Stimulated activated CD8-positive, alpha-beta memory T cell treated with anti-CD3 and anti-CD28 coated beads, Interleukin-7, amount 100 ng/mL, for 1 hour (primary cell): ENCODE measurements at places on chromosomes 1 and 21.

- DNase-seq, result no peak
Observed at GRCh38 chr21:43973634-43973955, 38.5 kb upstream of the TRAPPC10 start.

GRCh38 chr1:193614817-193615216, 428.4 kb upstream of the B3GALT2 start:
- DNase-seq, result no peak

DNA sequence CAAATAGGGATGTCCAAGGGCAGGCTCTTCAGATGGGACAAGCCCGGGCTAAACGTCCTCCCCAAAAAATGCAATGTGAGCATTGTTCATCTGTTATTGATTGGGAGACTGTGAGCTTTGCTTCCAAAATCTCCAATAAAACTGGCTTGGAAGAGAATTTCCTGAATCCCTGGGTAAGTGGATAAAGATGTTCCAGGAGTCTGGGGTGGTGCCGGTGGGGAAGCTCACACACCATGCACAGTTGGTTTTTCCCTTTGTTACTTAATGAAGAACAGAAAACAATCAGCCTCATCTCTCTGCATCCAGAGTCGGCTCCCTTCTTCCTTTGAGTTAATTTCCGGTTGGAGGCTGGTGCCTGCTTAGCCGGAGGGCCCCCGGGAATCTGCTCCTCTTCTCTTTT, 72.1 kb upstream of the ZBTB40 start:
- no peak for DNase-seq

DNA sequence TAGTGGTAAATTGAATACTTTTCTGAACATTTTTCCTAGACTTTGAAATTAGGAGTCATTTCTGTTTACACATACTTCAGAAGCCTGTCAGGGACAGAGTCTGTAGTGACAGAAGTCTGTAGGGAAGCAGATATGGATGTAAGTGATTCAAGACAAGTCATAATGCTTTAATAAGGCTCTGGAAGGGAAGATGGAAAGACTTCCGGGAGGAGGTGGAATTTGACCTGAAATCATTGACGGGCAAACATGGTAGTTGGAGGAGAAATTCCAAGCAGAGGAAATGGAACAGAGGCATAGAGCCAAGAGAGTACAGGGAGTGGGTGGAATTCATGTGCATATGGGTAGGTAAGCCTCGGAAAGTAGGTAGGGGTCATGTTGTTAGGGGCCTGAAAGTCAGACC, 22.5 kb downstream of the CAMTA1 start:
- DNase-seq, result no peak

- DNase-seq, result no peak
Observed at GRCh38 chr1:59229138-59229537, 67.8 kb upstream of the FGGY start.

GRCh38 chr1:209805875-209806760, at the start of gene IRF6:
TSS of gene IRF6 (minus strand) at chr1:209806142. CDS start at chr1:209801413, 4,729 bp downstream.
- peak; percentile 51 for DNase-seq

DNA sequence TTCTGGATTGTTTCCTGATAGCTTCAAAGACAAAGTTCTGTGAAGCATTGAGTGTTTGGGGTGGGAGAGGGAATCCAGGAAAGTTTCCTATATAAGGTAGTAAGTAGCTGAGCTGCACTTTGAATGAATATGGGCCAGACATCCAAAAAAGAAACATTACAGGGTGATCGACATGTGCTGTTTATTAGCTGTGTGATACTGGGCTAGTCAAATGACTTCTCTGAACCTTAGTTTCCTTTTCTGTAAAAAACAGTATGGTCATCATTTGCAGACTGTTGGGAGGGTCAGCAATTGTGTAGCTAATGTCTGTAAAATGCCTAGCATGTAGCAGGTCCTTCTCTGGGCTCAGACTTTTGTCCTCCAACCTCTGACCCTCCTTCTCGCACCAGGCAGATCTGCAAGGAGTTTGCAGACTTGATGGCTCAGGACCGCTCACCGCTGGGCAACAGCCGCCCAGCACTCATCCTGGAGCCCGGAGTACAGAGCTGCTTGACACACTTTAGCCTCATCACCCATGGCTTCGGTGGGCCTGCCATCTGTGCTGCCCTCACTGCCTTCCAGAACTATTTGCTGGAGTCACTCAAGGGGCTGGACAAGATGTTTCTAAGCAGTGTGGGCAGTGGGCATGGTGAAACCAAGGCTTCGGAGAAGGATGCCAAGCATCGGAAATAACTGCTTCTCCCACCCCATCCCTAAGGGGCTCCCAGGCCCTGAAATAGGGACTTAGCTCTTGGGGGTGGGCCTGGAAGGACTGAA, 21.1 kb downstream of the TFAP2E start:
- no peak for DNase-seq

DNA sequence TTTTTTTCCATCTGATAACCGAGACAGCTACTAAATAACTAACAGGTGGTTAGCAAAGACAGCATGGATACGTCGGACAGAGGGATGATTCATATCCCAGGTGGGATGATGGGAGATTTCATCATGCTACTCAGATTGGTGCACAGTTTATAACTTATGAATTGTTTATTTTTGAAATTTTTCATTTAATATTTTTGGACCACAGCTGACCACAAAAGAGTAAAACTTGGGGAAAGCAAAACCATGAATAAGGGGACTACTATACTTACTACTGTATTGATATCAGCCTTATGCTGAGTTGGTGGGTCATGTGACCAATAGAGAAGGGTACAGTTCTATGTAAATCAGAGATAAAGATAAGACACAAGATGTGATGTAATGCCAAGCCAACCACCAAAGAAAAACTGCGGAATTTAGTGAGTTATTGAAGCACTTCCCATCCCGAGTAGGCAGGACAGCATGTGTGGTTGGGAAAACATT, 248.1 kb upstream of the C1orf105 start:
- DNase-seq, result no peak

- DNase-seq, result no peak
Observed at GRCh38 chr1:111746614-111746999, 7.4 kb upstream of the INKA2 start.

DNA sequence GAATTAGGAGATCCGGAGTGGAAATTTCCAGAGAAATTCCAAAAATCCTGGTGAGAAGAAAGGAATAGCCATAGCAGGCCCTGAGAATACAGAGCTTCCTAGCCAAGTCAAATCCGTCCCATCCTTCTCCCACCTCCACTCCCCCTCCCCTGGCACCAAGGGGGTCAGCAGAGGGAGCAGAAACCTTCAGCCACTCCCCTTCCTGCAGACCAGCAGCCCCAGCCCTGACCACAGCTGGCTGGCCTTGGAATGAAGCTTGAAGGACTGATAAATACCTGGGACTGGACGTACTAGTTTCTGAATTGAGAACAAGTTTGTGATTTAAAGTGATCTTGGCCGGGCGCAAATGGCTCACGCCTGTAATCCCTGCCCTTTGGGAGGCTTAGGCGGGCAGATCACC, 13.8 kb upstream of the RIPPLY3 start:
- no peak for DNase-seq

DNA sequence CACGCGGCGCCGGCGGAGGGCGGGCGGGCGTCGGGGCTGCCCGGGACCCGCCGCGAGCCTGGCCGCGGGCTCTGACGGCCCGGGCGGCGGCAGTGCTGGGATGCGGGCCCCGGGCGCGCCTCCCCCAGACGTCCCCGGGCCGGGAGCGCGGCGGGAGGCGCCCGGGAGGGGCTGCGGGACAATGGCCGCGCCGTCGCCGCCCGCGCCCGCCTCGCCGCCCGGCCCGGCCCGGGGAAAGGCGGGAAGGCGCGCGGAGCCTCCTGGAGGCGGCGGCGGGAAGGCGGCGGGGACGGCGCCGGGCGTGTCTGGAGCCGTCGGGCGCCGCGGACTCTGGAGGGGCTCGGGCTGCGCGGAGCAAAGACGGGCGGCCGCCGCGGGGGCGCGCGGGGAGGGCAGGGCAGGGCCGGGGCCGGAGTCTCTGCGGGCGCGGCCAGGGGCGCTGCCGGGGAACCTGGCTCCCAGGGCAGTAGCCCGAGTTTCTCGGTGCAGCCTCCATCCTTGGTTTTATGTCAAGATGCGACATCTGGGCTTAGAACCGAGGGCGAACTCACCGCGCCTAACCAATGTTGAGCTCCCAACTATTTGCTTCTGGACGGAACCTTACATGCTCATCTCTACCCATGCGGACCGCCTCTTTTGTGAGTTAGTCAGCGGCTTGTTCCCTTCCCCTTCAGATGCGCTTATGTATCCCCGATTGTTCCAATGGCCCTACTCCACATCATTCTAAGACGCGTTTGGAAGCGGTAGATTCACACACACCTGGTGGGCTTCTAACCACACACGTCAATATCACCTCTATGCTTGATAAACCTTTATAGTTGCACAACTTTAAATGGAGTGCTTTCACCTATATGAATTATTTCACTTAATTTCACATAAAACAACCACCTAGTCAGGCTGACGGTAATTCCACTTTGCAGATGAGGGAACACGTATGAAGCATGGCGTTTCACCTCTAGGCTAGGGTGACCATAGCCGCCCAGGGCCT, 651 bp downstream of the ZBTB8A start:
- DNase-seq, result no peak

GRCh38 chr1:245278846-245279245, 124.1 kb downstream of the KIF26B start:
- DNase-seq, result no peak

DNA sequence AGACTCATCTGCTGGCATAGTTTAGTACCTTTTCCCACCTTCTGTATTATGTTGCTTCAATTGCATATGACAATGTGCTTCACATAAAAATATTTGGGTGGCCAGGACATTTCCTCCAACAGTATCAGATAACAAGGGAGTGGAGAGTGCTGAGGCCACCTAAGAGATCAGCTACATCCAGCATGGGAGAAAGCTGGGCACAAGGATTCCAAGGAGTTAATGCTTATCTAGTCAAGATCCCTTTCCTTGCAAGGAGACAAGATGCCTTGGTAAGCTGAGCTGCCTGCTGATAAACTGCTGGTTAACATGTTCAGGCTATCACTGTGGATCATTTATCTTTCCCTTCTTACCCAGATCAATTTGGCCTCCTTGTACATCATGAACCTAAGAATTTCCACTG, 5.4 kb downstream of the TACSTD2 start:
- no peak for DNase-seq

DNA sequence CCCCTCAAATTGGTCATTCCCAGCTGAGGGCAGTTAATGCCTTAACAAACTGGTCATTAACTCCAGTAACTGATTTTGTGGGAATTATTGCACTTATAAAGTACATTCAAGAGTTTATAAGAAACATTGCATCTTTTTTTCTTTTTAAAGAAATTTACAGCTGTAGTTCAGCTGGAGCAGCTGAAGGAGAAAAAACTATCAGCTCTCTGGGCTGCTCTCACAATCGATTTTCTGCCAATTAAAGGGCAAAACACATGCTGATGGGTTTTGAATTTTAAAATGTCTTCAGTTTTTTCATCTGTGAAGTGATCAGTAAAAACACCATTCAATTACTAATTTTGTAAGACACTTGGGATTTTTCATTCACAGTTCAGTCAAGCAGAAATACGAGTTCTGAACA, 74.7 kb downstream of the KIFAP3 start:
- DNase-seq, result no peak

GRCh38 chr21:34623516-34623915, 8.6 kb upstream of the RCAN1 start:
- DNase-seq, result no peak

- no peak for DNase-seq
Observed at GRCh38 chr1:96843196-96843595, 121.6 kb downstream of the PTBP2 start.

GRCh38 chr1:211327346-211327921, 801 bp downstream of the TRAF5 start:
- DNase-seq, result no peak

GRCh38 chr1:215523128-215523861, 43.8 kb upstream of the KCTD3 start:
- no peak for DNase-seq

GRCh38 chr21:34762786-34763185, 94.0 kb downstream of the CLIC6 start:
- DNase-seq, result no peak

- DNase-seq, result no peak
Observed at GRCh38 chr1:82466416-82466815, 665.7 kb downstream of the ADGRL2 start.

GRCh38 chr1:201545851-201546492, 7.0 kb downstream of the NAV1 start:
- DNase-seq, result no peak

- no peak for DNase-seq
Observed at GRCh38 chr1:59892841-59893811, 33.4 kb downstream of the CYP2J2 start.

DNA sequence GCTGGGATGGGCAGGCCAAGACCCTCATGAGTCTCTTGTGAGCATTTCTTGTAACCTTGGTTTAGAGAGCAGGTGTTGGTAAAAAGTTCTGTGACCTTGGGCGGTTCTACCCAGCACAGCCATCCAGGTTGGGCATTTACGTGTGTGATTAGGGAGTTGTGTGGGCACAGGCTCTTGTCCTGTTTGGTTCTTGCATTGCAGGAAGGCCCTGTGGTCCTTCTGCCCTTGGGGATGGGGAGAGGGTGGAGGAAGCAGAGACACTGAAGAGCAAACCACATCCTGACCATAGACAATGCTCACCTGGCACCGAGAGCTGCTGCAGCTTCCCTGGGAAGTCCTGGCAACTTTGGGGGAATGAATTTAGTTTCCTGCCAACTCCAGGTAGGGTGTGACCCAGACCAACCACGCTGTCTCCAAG, 25.6 kb downstream of the RNF187 start:
- no peak for DNase-seq

DNA sequence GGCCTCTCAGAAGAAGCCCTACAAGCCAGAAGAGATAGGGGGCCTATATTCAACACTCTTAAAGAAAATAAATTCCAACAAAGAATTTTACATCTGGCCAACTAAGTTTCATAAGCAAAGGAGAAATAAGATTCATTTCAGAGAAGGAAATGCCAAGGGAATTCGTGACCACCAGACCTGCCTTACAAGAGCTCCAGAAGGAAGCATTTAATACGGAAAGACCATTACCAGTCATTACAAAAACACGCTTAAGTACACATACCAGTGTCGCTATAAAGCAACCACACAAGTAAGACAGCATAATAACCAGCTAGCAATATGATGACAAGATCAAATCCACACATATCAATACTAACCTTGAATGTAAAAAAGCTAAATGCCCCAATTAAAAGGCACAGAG, 704.9 kb upstream of the CHRM3 start:
- no peak for DNase-seq

DNA sequence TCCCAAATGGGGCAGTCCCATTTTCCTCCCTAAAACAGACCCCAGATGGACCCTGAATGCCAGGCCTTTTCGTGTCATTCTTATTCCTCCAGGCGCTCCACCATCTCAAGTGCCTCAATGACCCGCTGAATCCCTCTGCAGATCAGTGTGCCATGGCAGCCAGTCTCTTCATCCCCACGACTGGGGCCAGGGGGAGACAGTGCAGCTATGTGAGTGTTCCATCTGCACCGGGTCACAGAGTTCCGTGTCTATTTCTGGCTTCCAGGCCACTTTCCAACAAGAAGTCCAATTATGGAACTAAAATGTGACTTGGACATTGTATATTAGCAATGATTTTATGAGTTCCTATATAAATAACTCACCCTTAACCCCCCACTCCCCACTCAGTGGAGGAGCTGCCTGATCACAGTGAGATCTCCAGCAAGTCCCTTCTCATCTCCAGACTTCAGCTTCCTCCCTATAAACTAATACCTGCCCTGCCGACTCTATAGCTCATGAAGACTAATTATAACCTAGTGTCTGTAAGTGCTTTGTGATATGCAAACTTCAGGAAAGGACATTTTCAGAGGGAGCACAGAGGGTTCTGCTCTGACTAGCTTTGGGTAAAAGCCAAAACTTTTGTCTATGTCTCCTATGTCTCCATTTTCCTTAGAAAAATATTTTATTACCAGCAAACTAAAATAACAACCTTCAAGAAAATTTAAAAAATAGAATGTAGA, 56.3 kb upstream of the NFASC start:
- DNase-seq, result no peak
